Ovary (tissue), 10 donors: ENCODE measurements at places on chromosomes 7 and 10.

DNA sequence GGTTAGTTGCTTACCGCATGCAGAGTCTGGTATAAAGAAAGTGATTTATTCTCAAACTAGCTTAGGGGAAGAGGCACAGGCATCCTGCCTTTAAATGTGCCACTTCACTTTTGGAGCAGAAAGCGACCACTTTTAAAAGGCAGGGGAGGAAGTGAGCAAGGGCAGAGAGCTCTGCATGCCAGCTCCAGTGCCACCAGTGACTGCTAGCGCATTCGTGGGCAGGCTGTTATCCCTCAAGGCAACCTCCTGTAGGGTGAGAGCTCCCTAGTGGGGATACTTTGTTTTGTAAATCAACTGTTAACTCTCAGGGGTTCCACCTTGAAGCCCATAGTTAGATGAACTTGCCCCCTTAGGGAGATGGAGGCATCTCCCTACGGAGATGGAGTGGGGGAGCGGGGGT lies 29.4 kb upstream of the GRB10 start:
- H3K36me3 ChIP-seq = no peaks in the 10 kb centered on the region
- H3K27ac ChIP-seq = no peak overlapping the region
- H3K27me3 ChIP-seq = no peaks in the 10 kb centered on the region
- no peak overlapping the region for H3K4me3 ChIP-seq

- no peaks in the 10 kb centered on the region for H3K4me1 ChIP-seq
- DNase-seq = no peak
- peak overlapping the region; percentile 77 for H3K27ac ChIP-seq
- H3K27me3 ChIP-seq = no peaks in the 10 kb centered on the region
Measured at GRCh38 chr10:42637142-42637541, 1.2 kb downstream of the ZNF33B start.

- no peak for DNase-seq
- no peaks in the 10 kb centered on the region for H3K4me1 ChIP-seq
- no peak overlapping the region for H3K27ac ChIP-seq
- H3K36me3 ChIP-seq = no peaks in the 10 kb centered on the region
- no peaks in the 10 kb centered on the region for H3K27me3 ChIP-seq
Measured at GRCh38 chr7:132528695-132529094, 47.6 kb downstream of the PLXNA4 start.

- H3K36me3 ChIP-seq = no peaks in the 10 kb centered on the region
- H3K4me1 ChIP-seq = no peaks in the 10 kb centered on the region
- H3K27me3 ChIP-seq = no peaks in the 10 kb centered on the region
Measured at GRCh38 chr10:100683004-100683403, 62.4 kb upstream of the PAX2 start.

GRCh38 chr7:12494687-12495024 lies 75.9 kb upstream of the SCIN start:
- no peak overlapping the region for H3K27ac ChIP-seq
- H3K36me3 ChIP-seq = no peaks in the 10 kb centered on the region
- no peak overlapping the region for H3K4me3 ChIP-seq
- no peaks in the 10 kb centered on the region for H3K4me1 ChIP-seq
- H3K27me3 ChIP-seq = no peaks in the 10 kb centered on the region

GRCh38 chr7:1922071-1922869 lies 252.2 kb downstream of the ELFN1 start:
- no peaks in the 10 kb centered on the region for H3K27me3 ChIP-seq
- H3K27ac ChIP-seq = no peak overlapping the region
- no peaks in the 10 kb centered on the region for H3K4me1 ChIP-seq
- H3K4me3 ChIP-seq = no peak overlapping the region
- DNase-seq = no peak
- H3K36me3 ChIP-seq = no peaks in the 10 kb centered on the region

GRCh38 chr7:104846731-104847130 lies 167.3 kb upstream of the KMT2E start:
- H3K4me1 ChIP-seq = no peaks in the 10 kb centered on the region
- no peaks in the 10 kb centered on the region for H3K27me3 ChIP-seq
- no peaks in the 10 kb centered on the region for H3K36me3 ChIP-seq

DNA sequence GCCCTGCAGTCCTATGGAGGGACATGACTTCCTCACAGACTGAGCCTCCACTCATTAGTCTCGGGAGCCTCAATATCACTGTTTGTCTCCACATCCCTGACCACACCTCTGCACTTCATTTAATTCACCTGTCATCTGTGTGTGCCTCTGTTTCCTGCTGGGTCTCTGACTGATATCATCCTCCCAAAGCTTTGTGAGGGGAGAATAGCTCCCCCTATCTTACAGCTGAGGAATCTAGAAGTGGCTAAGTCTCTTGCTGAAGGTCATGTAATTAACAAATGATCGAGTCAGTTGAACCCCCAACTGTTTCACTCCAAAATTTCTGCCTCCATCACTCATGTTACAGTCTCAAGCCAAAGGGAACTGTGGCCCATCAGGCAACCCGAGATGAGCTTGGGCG lies 5.5 kb upstream of the CPXM2 start:
- H3K4me1 ChIP-seq = peaks cover under 1% of the 10 kb centered on the region
- H3K27ac ChIP-seq = no peak overlapping the region
- H3K27me3 ChIP-seq = no peaks in the 10 kb centered on the region
- no peaks in the 10 kb centered on the region for H3K36me3 ChIP-seq

DNA sequence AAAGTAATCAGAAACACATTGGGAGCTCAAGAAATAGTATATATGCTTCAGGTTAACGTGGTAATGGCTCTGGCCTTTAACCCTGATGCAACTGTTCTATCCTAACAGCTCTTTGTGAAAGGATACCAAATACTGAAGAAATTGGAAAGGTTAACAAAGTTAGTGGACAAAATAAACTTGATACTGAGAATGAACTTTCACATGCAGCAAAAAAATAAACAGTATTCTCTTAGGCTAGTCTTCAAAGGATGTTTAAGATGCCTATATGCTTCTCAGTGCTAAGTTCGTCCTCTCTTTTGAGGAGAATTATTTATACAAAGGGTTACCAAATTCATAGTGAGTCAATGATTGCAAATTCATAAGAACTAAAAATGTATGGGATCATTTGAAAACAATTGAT lies 256.2 kb upstream of the FERD3L start:
- no peaks in the 10 kb centered on the region for H3K36me3 ChIP-seq
- H3K4me3 ChIP-seq = no peak overlapping the region
- H3K27ac ChIP-seq = no peak overlapping the region
- H3K4me1 ChIP-seq = no peaks in the 10 kb centered on the region
- no peak for DNase-seq

- H3K36me3 ChIP-seq = no peaks in the 10 kb centered on the region
- no peak for DNase-seq
- no peaks in the 10 kb centered on the region for H3K4me1 ChIP-seq
Measured at GRCh38 chr10:38038107-38038931, 27.8 kb downstream of the ZNF33A start.

DNA sequence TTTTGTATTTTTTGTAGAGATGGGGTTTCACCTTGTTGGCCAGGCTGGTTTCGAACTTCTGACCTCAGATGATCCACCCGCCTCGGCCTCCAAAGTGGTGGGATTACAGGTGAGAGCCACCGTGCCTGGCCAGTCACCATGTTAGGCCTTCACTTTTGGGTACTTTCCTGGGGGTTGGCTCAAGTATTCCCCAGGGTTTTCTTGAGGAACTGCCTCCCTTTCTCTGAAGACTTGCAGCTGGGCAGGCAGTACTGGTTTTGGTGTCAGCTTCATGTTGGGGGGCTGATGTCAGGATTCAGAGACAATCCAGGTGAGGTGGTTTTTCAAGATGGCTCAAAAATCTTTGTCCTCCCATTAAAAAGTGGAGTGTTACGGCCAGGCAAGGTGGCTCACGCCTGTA lies 7.7 kb downstream of the ZNHIT1 start:
- DNase-seq = no peak
- no peaks in the 10 kb centered on the region for H3K4me1 ChIP-seq
- no peak overlapping the region for H3K4me3 ChIP-seq
- no peak overlapping the region for H3K27ac ChIP-seq
- H3K36me3 ChIP-seq = no peaks in the 10 kb centered on the region
